Esophagus squamous epithelium (tissue), 5 donors: ENCODE measurements at places on chromosomes 3 and 15. TPM values are rescaled to one million over a fixed set of nuclear protein-coding genes. Genes with fewer than 3 reads are reported as not detected.

DNA sequence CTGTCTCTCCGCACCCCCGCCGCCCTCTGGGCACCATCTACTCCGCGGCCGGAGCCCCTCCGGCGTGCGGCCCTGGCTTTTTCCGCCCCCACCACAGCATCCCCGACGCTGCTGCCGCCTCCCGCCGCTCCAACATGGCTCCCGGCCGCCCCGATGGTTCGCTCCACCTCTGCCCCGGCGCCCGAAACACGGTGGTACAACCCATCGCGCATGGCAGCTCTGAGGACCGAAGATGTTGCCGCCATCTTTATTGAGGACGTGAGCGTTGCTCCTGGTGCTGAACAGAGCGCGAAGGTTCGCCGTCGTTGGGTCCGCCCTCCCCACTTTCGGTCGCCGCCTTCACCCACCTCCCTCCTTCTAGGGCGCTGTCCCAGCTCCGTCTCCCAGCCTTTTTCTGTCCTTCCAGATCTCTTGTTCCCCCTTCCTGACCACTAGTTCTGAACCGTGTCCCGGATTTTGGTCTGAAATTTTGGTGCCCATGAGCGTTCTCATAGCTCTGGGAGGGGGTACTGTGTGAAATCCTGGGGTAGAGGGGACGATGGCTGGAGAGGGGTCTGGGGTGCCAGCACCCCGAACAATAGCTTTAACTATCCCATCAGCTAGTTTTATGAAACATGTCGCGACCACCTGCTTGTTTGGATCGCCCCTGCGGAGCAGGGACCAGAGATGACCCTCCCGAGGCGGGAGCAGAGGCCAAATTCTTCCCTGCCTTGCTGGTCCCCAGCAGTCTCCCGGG is at the start of gene CELSR3:
TSS of gene CELSR3 (minus strand) at position 134 of the 736 bp plus-strand sequence. CDS start 252 bp downstream, outside the sequence.
- DNase-seq, result no peak

TMEM44 gene
- 8.1 TPM for total RNA-seq

PODXL2 gene
- total RNA-seq, result 2.1 TPM

- no peak for DNase-seq
These were observed 136.0 kb downstream of the KCNMB2 start for GRCh38 chr3:178672275-178672674.

CELF6 gene
- 0.82 TPM for total RNA-seq

- no peak for DNase-seq
These were observed 2.9 kb upstream of the USP3 start for GRCh38 chr15:63501256-63502089.

AGBL1 gene
- total RNA-seq, result 0.19 TPM

- DNase-seq, result no peak
These were observed 182.8 kb upstream of the NR2E3 start for GRCh38 chr15:71627604-71628003.

GRCh38 chr15:99504071-99504822 is 61.5 kb upstream of the MEF2A start:
- DNase-seq, result no peak

GRCh38 chr15:31483053-31483985 is 156.7 kb downstream of the KLF13 start:
- no peak for DNase-seq

GRCh38 chr3:150365132-150365604 is 42.9 kb upstream of the TSC22D2 start:
- DNase-seq, result no peak

- no peak for DNase-seq
These were observed 45.3 kb upstream of the INO80 start for GRCh38 chr15:41161336-41161735.

LRRC31 gene
- not detected for total RNA-seq

- DNase-seq, result no peak
These were observed 7.4 kb downstream of the AQP9 start for GRCh38 chr15:58145606-58146005.

SLC22A14 gene
- total RNA-seq, result 0.19 TPM

NIT2 gene
- total RNA-seq, result 37.2 TPM

GXYLT2 gene
- not detected for total RNA-seq

DNA sequence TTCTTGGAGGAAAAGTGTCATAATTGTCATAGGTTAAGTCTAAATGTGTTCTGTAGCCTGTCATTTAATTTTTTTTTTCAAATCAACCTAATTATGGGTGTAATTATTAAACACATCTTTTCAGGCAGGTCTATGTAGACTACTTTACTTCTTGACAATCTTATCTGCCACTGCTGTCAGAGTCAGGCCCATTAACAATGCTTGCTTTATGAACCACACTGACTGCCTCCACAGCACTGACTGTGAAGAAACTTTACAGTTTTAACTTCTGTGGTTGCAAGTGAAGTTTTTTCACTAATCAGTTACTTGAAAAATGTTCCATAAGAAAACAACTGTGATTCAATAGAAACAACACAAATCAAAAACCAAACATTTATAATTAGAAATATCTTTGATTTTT is 407.8 kb downstream of the PLCL2 start:
- DNase-seq, result no peak

GRCh38 chr3:77414881-77415280 is 375.0 kb downstream of the ROBO2 start:
- DNase-seq, result no peak

- no peak for DNase-seq
These were observed 240.8 kb downstream of the NR1D2 start for GRCh38 chr3:24185738-24186384.

ADAMTS9 gene
- total RNA-seq, result 15.1 TPM

CPN2 gene
- not detected for total RNA-seq

GRCh38 chr3:151604891-151605290 is 128.8 kb upstream of the AADACL2 start:
- no peak for DNase-seq

GRCh38 chr3:63976161-63976871 is 47.0 kb downstream of the PSMD6 start:
- DNase-seq, result no peak

SEMA3G gene
- total RNA-seq, result 0.34 TPM

IFRD2 gene
- 53.7 TPM for total RNA-seq

GRCh38 chr15:64515196-64515595 is 54.8 kb downstream of the ZNF609 start:
- no peak for DNase-seq

CCDC54 gene
- total RNA-seq, result not detected

CEP19 gene
- 3.1 TPM for total RNA-seq

RBPMS2 gene
- 1.3 TPM for total RNA-seq

MYZAP gene
- total RNA-seq, result 23.3 TPM

SUCLG2 gene
- total RNA-seq, result 44.8 TPM

DNA sequence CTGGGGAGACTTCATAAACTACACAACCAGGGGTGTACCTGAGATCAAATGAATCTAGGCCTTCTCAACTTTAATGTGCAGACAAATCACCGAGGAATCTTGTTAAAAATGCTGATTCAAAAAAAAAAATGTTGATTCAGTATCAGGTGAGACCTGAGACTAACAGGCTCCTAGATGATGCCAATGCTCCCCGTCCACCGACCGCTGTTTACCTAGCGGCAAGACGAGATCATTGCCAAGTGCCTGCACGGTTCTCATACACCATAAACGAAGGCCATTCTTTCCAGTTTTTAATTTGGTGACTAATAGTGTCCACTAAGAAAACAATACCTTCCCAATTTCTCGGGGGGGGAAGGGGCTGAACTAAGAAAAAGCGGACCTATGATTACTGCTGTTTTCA is 2.5 kb upstream of the FSIP1 start:
- DNase-seq, result no peak

LSAMP gene
- 2.3 TPM for total RNA-seq

- no peak for DNase-seq
These were observed 30.9 kb upstream of the MRPS22 start for GRCh38 chr3:139312959-139313358.

ALDH1A2 gene
- total RNA-seq, result 3.4 TPM

DNA sequence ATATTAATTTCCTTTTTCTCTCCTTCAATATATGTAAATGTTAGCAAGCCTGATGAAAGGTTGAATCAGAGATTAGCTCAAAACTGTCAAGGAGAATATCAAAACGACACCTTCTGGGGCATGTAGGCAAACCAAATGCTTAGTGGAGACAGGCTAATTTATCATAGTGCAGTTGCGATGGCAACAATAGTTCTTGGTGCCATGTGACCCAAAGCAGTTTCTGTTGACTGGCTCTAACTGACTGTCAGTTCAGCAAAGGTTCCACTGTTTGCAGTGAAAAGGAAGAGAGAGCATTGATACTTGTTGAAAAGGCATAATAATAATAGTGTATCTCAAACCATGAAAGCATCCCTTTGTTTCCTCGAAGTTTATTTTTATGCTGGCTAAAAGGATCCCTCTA is 513.9 kb downstream of the NLGN1 start:
- no peak for DNase-seq

DNA sequence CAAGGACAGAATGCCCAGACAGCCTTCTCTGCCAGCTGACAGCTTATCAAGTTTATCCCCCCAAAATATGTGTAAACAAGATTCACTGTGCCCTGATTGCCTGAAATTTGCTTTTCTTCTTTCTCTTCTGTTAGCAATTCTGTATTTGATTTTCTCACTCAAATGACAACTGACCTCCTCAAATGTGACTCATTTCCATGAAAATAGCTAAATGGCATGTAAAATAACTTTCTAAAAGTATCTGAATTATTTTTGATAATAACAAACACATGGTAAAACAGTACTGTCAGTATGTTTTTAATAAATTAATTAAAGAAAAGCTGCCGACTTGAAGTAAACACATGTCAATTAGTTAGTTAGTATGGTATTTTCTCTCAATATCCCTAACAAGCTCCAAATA is 202.3 kb upstream of the STAC start:
- DNase-seq, result no peak

DNA sequence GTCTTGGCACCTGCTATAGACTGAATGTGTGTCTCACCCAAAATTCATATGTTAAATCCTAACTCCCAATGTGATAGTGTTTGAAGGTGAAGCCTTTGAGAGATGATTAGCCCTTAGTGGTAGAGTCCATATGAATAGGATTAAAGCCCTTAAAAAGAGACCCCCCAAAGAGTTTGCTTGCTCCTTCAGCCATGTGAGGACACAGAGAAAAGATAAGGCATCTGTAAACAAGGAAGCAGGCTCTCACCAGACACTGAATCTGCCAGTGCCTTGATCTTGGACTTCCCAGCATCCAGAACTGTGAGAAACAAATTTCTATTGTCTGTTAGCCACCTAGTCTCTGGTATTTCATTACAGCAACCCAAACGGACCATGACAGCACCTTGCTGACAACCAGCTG is 16.6 kb downstream of the KPNA1 start:
- DNase-seq, result no peak

SAMMSON gene
- not detected for total RNA-seq

CPNE4 gene
- total RNA-seq, result not detected

DNA sequence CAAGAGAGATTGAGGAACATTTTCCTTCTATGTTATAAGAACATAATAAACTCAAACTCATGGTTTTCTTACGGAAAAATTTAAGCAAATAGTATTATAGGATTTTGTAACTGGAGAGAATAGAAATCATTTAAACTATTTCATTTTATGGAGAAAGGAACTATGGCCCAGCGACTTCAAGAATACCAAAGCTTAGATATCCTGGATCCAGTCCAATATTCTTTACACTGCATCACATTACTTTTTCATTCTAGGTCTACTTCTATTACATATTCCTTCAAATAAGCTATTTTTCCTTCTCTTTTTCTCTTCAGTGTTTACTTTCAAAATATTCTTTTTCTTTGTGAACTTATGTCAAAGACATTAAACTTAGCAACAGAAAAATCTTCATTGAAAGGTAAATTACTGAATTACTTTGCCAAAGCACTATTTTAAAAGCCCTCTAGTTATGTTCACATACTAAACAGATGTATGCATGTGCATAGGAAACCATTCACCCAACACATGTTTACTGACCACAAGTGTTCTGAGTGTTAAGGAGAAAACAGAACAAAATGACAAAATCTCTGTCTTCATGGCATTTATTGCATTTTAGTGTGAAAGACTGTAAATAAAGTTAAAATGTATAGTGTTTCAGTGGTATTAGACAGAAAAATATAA is 20.4 kb downstream of the KPNA4 start:
- no peak for DNase-seq

GRCh38 chr15:31847961-31848360 is 182.4 kb upstream of the CHRNA7 start:
- no peak for DNase-seq

TF gene
- 0.53 TPM for total RNA-seq

DNA sequence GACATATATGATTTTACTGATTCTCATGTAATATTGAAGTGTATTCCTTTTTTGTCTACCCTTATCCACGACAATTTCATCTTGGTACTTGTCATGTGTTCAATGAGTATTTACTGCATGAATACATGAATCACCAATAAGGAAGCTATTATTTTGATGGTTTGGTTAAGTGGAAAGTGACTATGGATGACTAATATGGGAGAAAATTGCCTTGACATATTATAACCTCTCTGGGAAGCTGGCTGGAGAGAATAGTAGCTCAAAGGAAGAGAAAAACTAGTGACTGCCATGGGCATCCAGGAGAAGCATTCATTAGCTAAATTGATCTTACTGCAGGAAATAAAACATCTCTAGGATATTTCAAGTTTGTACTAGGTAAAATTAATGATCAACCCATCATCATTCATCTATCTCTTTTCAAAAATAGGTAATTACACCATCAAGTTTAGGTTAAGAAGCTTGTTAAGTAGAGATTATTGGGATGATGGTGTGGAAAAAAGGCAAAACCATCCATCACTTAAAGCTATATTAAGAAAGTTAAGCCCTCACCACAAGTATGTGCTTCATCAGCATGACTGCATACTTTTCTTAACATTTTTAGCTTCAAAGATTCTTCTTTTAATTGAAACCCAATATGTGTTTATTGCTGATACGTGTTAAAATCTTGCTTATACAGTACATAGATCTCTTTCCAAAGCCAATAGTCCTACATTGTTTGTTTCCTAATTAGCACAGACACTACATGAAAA is 455.2 kb upstream of the ARPP21 start:
- no peak for DNase-seq

DNA sequence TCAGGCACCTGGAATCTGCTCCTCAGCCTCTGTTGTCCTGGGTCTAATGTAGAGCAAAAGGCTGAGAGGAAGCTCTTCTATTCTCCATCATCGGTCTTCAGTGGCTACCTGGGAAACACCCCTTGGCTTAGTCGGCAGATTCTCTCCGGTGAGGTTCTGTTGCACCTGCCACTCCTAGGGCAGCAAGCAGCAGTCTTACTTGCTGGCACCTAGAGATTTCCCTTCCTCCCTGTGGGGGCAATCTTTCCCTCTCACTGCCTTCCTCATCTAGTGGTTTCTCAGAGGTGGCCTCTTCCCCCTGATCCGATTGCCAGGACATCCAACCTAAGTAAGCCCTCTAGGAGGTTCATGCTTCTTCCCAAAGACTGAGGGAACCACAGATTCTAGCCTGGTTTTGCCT is 60.8 kb downstream of the PLS1 start:
- no peak for DNase-seq

DNA sequence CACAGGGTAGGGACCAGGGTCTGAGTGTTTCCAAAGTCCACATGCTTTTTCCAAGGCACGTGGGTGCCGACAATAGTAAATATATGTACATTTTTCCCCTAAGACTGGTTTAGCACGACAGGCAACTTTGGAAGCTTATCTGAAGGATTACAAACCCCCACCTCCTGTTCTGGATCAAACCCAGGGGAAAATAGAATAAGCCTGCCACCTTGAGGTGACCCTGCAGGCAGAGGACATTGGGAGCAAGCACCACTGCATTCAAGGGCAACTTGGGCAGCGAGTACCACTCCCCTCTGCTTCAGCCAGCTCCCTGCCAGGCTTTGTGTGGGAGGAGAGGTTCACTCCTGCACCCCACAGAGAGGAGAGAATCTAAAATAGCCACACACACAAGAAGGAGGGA is 44.8 kb downstream of the KBTBD12 start:
- no peak for DNase-seq
